D341Med (cell line): ENCODE measurements at places on chromosomes 6 and 20.
A peak's percentile ranks its signal among the peaks of the same experiment; 100 is the strongest.

DNA sequence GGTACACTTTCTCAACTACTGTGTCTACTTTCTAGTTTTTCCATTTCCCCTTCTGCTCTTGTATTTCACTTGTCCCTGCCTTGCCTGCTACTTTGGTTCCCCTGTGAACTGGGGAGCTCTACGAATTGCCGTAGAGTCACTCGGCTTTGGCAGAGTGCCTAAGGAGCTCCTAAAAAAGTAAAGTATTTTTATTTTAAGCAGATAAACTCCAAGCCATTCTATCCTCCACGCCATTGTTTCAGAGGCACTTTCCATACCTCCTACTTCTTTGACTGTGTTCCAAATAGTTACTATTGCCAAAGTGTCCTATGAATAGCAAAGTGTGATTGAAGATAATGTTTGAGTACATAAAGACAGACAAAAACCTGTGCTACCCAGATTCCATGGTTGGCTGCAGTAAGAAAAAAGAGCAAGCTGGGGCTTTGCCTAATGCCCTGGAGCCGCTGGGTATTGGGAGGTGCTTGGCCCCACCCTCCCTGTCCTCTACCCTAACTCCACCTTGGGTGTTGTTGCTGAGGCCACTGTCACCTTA, 5.1 kb upstream of the MBOAT1 start:
- DNase-seq, result no peak

- peak; percentile 25 for DNase-seq
Measured at GRCh38 chr20:50624351-50625016, 66.9 kb downstream of the RIPOR3 start.

DNA sequence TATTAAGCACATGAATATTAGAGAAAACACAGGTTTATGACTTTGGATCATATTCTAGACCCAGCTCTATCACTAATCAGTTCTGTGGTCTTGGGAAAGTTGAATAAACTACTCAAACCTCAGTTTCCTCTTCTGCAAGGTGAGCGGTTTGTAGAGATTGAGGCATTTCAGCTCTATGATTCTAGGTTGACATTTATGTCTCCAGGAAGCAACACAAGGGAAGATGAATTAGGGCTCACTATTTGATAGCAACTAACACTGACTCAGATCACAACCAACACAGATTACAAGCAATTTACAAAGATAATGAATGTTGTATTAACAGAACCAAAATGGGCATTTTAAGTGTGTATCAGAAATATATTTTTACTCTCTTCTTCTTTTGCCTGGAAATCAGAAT, 21.9 kb downstream of the ADTRP start:
- no peak for DNase-seq

DNA sequence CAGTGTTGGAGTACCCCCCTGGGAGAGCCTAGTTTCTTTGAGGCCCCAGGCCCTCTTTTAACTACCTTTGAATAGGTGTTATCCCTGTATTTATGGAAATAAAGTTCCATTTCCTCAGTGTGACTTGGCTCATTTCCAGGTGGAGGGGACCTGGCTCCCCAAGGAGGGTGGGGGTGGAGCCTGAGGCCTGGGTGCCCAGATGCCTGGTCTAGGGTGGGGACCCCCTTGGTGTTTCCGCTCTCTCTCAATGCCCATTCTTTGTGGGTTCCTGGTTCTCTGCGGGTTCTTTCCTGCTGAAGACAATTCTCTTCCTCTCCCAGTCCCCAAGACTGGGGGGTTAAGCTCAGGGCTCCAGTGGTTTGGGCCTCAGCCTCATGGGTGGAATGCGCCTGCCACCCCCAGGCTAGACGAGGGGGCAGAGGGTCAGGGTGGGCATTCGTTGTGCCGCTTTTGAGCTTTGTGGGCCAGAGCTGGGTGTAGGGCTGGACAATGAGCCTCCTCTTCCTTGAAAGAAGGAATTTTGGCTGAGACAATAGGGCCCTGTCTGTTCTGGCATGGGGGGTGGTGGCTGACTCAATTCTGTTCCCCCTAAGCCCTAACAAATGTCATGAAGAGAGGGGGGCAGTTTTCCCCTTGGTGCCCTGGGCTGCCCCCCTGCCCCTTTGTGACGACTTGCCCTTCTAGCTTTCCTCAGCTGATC, 686 bp upstream of the EGFL8 start:
- DNase-seq, result no peak

DNA sequence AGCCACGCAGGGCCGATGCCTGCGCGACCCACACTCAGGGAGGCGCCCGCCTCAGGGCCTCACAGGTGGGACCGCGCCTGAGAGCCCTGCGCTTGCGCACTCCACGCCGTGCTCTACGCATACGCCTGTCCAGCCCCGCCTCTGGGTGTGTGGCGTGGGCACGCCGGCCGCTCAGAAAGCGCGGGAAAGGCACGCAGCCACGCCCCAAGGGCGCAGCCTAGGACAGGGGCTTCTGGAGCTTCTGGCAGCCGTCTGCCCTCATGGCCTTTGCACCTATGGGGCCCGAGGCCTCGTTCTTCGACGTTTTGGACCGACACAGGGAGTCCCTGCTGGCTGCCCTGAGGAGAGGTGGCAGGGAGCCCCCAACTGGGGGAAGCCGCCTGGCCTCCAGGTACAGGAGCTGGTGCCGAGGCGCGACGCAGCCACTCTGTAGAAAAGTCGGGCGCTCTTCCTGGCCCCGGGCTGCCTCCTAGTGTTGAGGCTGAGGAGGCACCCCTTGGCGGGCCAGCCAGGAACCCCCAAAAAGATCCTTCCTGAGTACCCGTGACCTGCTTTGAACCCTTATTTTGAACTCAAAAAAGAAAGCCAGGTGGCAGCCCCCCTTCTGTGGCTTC, at the start of gene SPO11:
SPO11 (plus strand) TSS at position 196 of the 614 bp plus-strand sequence; CDS start at position 261, 65 bp downstream.
- DNase-seq, result peak; percentile 68

- DNase-seq, result no peak
Measured at GRCh38 chr6:104887350-104887749, 27.6 kb upstream of the HACE1 start.

DNA sequence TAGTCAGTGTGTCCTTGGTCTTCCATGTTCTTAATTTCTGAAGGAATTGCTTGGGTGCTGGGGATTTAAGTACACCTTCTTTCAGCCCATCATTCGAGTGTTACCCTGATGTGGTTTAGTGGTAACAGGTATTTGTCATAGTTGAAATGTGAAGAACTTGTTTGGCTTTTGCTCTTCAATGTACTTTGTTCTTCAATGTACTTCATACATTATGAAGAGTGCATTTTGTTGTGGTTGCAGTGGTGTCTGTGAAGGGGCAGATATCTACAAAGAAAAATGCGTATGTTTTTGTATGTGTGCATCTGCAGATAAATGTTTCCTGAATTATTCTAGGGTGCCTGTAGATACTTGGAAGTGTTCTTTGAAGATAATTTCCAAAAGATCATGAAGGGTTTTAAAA, 111.2 kb upstream of the SUPT3H start:
- DNase-seq, result no peak

- DNase-seq, result no peak
Measured at GRCh38 chr6:24822696-24823095, 24.0 kb upstream of the ARMH2 start.

DNA sequence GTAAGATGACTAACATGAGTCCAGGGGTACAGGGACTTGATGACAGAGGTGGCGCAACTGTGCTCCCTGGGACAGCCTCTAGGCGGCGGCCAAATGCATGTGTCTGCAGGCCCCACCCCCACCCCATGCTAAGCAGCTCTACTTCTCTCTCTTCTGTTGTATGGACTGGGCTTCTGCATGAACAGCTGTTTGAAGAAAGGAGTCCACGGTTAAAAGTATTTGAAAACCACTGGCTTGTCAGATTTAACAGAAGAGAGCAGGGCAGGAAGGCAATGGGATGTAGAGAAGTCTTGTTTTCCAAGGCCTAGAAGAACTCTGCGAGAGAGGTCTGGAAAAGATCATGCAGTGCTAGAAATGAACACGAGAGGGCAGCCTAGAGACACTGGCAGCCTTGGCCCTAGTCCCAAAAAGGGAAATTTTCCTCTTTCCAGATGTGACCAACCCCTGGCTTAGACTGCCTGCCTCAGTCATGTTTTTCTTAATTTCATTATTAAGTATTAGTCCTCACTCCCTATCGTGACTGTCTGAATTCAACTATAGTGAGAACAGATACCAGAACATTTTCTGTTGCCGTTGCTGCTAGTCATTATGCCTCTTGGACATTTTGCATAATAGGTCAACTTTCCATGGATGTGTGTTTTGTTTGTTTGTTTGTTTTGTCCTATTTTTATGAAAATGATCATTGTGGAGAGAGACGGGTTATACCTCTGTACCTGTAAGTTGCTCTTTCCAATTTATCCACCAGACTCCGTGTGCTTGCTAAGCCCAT, 265.0 kb downstream of the ADGRG6 start:
- peak; percentile 60 for DNase-seq

- no peak for DNase-seq
Measured at GRCh38 chr20:17810062-17810631, 110.4 kb downstream of the BANF2 start.

- no peak for DNase-seq
Measured at GRCh38 chr6:111992851-111993250, 61.1 kb upstream of the CCN6 start.

DNA sequence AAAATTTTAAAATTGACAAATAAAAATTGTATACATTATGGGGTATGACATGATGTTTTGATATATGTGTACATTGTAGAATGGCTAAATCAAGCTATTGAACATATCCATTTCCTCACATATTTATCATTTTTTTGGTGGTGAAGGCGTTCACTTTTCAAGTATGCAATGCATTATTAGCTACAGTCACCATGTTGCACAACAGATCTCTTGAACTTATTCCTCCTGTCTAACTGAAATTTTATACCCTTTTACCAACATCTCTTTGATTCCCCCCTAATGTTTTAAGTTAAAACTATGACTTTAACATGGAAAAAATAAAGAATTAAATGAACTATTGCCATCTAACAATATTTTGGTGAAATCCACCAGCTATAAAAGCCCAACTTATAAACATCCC, 65.2 kb upstream of the UST start:
- DNase-seq, result no peak

DNA sequence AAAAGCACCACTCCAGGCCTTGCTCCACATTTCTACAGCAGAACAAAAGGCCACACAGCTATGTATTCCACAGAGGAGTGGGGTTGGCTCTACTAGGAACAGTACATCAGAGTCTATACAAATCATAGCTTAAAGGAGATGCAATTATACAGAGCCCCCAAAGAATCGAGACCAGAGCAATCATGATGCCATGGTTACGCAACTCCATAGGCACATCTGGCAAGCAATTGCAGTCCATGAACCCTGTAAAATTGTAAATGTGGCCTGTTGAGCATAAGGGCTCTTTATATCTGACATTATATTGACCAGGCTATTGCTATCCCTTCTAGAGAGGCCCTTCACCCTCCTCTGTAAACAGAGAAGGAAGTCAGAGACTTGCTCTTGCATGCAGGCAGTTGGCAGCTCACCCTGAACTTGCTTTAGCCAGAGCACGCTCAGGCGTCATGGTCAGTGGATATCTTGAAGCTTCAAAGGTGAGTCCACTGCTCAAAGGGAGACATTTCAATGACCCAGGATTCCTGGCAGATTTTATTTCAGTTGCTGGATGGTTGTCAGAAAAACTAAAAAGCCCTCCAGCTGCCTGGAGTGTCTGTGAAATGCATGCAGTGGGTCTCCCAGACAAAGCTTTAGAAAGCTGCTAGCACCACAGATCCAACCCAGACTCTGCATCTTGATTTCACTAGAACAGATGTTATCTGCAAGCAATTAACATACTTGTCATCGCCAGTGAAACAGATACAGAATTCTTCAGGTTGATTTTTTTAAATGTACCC, 357.2 kb downstream of the CENPW start:
- DNase-seq, result no peak

GRCh38 chr6:12359036-12359435, 68.9 kb downstream of the EDN1 start:
- no peak for DNase-seq

- no peak for DNase-seq
Measured at GRCh38 chr6:169997187-169997929, 245.9 kb downstream of the ERMARD start.

GRCh38 chr20:9467995-9468394, 46.4 kb upstream of the LAMP5 start:
- no peak for DNase-seq

DNA sequence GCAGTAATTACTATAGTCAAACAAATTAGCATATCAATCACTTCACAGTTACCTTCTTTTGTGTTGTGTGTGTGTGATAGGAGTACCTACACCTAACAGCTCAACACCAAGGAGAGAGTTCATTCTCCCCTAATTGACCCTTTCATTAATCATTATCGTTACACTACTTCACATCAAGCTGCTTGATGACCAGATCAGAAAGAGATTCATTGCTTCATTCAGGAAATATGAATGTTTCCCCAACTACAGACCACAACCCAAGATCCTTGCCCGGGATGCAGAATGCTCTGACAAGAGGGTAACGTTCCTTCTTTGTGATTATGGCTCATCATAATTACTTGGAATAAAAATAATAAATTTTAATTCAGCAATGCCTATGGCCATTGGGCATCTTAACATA, 132.7 kb downstream of the PKHD1 start:
- no peak for DNase-seq

DNA sequence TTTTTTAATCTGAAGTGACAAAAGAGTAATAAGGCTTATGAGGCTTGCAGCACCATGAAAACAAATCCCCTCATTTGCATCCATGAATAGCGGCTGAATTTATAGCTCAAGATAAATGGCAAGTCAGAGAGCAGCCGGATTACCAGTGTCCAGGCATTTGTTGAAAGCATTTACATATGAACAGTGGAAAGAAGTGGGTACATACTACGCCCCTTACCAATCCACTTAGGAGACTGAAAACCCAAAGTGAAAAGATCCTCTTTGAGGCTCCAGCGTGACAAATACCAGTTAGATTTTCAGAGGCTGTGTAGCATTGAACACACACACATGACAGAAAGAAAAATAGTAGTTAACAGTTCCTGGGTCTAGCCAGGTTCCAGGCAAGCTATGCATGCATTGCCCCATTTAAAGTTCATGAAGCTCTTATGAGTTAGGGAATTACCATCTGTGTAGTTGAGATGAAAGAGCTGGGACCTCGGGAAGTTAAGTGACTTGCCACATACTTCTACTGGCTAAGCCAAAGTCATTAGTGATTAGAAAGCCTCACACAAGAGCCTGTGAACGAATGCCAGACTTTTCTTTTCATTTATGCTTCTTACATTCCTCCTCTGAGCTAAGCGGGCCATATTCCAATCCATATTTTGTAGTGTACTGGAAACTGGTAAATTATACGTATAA, 28.3 kb upstream of the NHSL1 start:
- no peak for DNase-seq

GRCh38 chr6:37517411-37517812, 17.7 kb upstream of the CCDC167 start:
- DNase-seq, result no peak

DNA sequence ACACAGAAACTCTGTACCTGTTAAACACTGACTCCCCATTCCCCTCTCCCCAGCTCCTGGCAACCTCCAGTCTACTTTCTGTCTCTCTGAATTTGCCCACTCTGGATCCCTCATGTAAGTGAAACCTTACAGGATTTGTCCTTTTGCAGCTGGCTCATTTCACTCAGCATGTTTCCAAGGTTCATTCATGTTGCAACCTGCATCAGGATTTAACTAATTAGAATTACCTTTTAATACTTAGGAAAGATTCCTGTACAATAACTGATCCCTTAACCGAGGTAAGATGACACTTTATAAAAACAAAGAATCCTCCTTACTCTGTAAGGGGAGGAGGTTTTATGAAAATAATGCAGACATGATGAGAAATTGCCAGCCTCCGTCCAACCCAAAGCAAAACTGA, 113.1 kb upstream of the MTHFD1L start:
- DNase-seq, result no peak
